ENCODE measurements at places on chromosomes 5 and 9.

DNA sequence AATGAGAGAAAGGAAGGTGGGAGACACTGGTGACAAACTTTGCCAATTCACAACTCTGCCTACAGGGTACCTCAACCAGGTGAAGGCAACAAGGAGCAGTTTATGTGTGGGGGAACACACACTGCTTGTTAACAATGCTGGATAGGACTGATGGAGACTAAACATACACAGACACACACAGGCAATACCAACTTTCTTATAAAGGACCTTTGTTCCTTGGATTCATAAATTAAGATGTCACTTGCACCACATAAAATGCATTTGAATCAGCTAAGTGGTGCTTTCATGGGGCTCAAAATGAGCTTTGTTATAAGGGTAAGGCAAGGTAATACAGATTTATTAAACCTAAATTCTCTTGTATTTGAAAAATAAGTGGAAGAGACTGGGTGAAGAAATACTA lies 4.0 kb downstream of the TSTD2 start:
- no peak for DNase-seq

GRCh38 chr9:70043285-70043684 lies 363 bp upstream of the MAMDC2 start:
- no peak for DNase-seq

GRCh38 chr5:135105105-135105484 lies 71.1 kb upstream of the PITX1 start:
- no peak for DNase-seq

DNA sequence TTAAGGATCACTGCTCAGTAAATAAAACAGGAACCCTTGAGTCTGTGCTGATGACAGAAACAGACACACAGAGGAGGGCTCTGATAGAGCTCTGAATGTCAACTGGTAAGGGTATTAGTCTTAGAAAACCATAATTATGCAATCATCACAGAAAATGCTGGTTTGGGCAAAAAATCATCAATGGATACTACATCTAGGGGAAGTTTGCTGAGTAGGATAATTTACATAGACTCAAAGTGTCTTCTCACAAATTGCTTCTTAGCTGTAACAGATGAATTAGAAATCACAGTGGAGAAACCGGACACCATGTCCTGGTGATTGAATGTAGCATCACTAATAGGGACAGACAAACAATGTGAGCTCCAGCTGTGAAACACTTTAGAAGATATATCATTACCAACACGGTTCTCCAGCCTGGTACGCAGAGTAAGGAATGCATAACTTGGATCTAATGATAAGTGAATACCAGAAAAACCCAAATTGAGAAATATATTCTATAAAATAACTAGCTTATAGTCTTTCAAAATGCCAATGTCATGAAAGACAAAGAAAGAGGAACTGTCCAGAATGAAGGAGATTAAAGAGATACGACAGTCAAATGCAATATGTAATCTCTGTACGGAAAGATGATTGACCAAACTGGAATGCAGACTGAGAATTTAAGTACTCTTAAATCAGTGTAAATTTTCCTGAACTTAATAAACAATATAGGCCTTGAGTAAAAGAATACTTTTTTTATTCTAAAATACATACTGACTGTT lies 17.3 kb downstream of the CHD1 start:
- DNase-seq: no peak

GRCh38 chr9:129703667-129704355 lies 38.4 kb downstream of the PRRX2 start:
- DNase-seq: no peak

DNA sequence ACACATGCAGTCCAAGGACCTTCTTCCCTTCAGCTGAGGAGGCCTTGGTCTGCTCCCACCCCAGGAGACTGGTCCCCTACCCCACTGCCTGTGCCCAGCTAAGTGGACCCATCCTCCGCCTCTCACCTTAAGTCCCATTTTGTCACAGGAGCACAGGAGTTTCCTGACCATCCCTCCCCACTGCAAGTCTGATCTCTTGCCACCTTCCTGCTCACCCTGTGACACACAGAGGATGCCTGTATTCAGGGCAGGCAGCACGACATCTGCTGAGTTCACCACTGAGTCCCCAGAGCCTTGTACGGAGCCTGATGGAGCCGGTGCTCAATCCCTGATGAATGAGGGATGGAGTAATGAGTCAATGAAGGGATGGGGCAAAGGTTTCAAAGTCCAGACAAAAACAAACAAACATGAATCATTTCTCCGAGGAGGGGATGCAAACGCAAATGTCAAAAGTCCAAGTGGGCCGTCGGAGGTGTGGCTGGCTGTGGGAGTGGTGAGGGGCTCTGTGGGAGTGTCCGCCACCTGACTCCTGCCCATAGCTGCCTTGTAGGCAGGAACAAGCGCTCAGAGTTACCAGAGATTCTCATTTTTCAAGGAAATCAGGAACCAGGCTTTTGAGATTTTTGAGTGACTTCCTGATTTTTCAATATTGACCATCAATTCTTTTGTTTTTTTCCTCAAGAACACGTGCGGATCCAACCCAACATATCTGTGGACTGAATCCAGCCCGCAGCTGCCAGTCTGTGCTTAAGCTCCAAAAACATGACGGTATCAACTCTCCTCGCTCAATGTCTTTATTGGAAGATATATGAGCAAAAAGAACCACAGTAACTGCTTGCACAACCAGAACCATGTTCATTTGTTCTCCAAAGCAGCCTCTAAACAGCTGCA lies 4.4 kb downstream of the RAPGEF1 start:
- no peak for DNase-seq

DNA sequence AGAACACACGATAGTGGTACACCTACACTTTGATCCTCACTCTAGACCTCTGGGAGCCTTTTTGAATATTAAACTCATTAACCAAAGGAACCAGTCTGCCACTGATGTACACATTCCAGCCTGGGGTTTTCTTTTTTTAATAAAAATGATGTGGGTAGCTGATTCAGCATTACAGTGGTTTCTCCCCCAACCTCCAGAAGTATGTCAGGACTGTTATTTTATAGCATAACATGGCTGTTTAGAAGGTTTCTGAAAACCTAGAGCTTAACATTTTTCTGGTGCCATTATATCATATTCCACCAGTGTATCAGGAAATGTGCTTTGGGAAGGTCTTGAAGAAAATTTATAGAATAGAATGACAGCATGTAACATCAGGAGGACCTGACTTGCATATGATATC lies 540.9 kb upstream of the WWC1 start:
- no peak for DNase-seq

DNA sequence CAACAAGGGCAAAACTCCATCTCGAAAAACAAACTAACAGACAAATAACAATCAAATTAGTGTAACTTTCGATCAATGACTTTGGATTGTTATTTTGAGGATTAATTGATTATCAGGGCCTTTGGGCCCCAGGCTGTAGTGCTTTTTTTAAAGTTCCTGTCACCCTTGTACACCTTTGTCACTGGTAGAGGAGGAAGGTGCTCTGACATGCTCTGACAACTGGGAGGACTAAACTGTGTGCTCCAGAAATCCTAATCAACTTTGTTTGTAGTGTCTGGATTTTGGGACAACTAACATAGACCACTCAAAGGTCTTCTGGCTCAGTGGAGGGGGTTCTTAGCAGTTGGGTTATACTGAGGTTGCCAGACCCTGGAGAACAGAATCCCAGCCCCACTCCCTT lies 1.8 kb downstream of the TXN start:
- DNase-seq: no peak

DNA sequence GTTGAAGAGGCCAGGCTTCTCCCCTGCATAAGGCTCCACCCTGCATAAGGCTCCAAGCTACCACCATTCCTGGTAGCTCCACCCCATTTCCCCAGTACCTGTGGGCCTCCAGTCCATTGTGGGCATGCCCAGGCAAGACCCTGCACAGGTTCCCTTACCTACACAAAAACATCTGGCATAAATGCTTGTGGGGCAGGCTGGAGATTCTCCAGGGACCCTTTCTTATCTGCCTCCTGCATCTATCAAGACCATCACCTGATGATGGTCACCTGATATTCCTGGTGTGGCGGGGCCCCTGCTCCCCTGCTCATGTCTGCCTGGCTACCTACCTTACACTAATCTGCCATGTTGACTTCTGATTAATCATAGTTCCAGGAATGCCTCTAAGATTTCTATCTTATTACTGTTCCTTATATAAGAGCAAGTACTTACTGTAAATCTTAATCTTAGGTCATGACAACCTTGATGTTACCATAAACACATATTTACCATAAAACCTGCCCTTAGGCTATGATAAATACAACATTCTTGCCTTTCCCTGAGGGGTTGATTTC lies 41.0 kb downstream of the FGD3 start:
- DNase-seq: no peak

- peak; percentile 31 for DNase-seq
These were observed 450 bp downstream of the GPBP1 start for GRCh38 chr5:57174128-57174889.

- no peak for DNase-seq
These were observed 1.5 kb downstream of the FAM78A start for GRCh38 chr9:131274674-131275331.

GRCh38 chr5:87210743-87211142 lies 56.9 kb upstream of the RASA1 start:
- no peak for DNase-seq

DNA sequence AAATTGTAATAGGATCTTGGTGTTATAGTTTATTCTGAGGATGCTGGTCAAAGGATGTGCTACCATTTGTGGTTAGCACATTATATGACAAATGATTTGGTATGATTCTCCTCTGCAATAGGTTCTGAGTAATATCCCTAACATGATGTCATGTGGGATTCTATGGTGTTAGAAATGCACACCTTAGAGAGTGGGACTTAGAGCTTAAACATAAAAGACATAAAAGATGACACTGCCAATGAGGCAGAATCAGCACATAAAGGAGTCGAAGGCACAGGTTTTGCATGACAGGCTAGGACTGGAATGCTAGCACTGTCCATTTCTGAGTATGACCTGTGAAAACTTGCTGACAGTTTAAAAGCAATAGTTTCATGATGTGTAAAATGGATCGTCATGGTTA lies 100.4 kb downstream of the OSTF1 start:
- no peak for DNase-seq

- no peak for DNase-seq
These were observed 22.5 kb downstream of the NEK6 start for GRCh38 chr9:124280176-124280691.

- DNase-seq: no peak
These were observed 289.4 kb upstream of the DAB2 start for GRCh38 chr5:39714036-39714698.

- no peak for DNase-seq
These were observed 113.4 kb upstream of the CCNH start for GRCh38 chr5:87526131-87526530.

DNA sequence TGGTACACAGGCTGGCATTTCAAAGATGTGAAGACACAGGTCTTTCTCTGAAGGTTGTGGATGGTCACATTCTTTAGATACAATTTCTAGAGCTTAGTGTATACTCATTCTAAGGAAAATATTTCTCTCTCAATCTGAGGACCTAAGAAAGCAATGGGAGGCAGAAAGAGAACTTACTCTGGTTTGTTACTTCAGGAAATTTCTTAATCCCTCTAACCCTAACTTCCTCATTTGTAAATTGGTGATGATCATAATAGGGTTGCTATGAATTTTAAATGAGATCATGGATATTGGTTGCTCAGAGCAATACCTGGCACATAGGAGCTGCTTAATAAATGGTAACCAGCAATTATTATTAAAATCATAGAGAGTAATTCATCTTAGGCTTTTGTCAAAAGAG lies 22.1 kb downstream of the FAM170A start:
- no peak for DNase-seq

DNA sequence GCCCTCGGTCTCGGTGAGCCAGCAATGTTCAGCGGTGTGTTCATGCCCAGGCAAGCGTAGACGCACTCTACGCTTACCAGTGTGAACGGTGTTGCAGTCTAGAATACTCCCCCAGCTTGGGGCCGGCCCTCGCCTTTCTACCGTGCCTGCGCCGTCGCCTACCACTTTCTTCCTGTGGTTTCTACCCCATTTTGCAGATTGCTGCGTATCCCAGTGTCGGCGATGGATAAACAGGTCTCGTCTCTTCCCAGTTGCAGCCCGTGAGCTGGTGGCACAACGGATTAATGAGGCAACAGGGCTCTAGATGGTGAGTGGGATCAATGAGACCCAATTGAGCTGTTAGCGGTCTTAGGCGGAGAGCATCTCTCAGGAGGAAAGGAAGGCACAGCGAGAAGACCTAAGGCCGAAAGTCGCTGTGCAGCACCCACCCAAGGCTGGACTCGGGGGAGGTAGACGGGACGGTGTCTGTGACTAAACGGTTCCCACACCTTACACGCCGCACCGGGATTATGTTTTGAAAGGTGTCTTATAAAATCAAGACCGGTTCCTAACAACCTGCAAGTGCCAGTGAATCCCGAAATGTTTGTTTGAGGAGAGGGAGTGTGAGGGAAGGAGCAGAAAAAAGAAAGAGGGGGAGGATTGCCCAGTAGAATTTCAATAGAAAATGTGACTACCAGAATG lies 5.8 kb downstream of the OTP start:
- no peak for DNase-seq

DNA sequence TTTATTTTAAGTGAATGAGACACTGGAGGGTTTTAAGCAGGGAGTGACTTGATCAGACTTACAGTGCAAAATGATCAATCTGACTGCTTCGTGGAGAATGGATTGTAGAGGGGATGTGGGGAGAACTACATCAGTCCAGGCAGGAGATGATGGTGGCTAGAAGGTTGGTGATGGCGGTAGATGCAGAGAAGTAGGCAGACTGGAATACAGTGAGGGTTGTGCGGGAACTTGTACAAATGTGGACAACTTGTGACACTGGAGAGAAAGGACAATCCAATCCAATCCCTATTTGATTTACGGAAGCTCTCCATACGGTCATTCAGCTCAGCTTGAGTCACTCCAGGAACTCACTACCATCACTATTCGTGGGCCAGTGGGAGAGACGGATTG lies 593 bp downstream of the TIGD6 start:
- no peak for DNase-seq

GRCh38 chr5:138999674-139000073 lies 124.5 kb upstream of the LRRTM2 start:
- no peak for DNase-seq

DNA sequence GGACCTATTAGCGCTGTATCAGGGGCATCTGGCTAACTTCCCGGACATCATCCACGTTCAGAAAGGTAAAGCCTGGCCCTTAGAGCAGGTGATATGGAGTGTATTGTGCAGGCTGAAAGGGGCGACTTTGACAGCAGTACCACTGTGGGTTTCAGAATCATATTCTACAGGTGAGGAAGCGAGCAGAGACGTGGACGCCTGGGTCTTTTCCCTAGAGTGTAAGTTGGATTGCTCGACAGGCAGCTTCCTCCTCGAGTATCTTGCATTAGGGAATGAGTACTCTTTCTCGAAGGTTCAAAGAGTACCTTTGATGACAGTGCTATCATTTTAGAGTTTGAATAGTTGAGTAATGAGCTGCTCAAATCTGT lies 1.9 kb downstream of the SNX18 start:
- no peak for DNase-seq

- DNase-seq: peak; percentile 75
These were observed 21.0 kb upstream of the SCGB3A2 start for GRCh38 chr5:147857302-147858129.

Measured in posterior cingulate gyrus (tissue), 11 donors.